Stimulated activated CD4-positive, alpha-beta T cell treated with anti-CD3 and anti-CD28 coated beads, TNF-alpha, amount 100 ng/mL, for 1 hour (primary cell): ENCODE measurements at places on chromosomes 2 and 18.

GRCh38 chr18:33987206-33987605, 237.5 kb downstream of the NOL4 start:
- no peak for DNase-seq

GRCh38 chr18:74183130-74183529, 34.8 kb downstream of the TIMM21 start:
- DNase-seq, result no peak

- no peak for DNase-seq
Observed at GRCh38 chr2:20019747-20020146, 7.3 kb upstream of the MATN3 start.

GRCh38 chr2:165060411-165060810, 105.1 kb upstream of the SLC38A11 start:
- no peak for DNase-seq

GRCh38 chr18:78934003-78934402, 45.6 kb upstream of the SALL3 start:
- no peak for DNase-seq

- DNase-seq, result no peak
Observed at GRCh38 chr2:226122041-226122440, 677.6 kb downstream of the IRS1 start.

- no peak for DNase-seq
Observed at GRCh38 chr2:9139491-9140443, 66.8 kb upstream of the ASAP2 start.

DNA sequence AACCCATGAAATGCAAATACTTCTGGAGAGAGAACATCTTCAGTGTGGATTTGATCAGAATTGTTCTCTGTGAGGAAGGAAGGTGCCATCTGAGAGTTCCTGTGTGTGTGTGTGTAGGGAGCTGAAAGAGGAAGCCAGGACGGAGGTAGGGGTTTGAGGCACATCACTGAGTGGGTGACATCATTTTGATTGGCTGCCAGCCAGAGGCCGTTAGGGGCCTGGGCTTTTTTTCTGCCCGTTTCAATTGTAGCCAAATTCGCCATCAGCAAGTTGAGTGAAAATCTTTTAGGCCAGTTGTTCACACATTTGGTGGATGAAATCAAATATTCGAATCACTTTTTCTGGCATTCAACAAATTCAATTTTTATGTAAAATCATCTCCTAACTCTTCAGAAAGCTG, 48.9 kb downstream of the TSN start:
- no peak for DNase-seq
